ENCODE measurements at places on chromosomes 13 and 19.
A peak's percentile ranks its signal among the peaks of the same experiment; 100 is the strongest.

DNA sequence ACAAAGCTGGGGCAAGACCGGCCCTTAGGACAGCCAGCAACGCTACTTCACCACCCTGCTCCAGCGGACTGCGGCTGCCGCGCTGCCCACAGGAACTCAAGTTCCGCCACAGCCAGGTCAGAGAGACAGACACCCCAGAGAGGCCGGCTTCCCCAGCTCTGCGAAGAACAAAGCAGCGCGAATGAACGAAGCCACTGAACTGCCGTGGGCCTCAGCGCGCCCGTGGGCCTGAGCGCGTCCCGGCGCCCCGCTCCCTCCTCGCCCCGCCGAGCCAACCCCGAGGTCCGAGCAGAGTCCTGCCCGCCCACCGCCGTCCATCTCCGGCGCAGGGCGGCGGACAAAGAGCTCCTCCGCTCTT, 158.4 kb downstream of the RNF17 start:
- no peak for DNase-seq

DNA sequence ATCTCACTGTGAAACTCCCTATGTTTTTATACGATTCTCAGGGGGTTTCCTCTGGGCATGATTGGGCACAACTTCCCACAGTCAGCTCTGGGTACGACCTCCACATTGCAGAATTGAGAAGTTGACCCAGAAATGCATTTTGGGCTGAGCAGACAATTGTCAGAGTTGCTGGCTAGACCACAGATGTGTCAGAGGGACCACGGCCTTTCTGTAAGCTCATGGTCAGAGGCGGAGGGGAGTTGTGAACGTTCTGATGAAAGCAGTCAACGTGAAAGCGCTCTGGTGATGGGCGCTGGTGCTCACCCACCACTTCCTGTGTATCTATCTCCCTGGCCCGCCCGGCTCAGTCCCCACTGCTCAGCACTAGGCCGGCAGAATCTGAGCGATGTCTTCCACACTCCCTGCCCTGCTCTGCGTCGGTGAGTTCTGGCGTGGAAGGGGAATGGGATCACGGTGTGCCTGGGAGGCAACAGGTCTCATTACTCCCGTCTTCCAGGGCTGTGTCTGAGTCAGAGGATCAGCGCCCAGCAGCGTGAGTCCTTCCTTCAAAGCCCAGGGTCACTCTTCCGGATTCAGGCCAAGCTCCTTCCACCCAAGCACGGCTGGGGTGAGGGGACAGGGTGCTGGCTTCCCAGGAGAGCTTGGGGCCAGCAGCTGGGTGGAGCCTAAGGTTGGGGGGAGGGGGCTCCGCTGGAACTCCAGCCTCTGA, at the start of gene NCR1:
Gene NCR1 (plus strand): TSS at position 346 of the 709 bp plus-strand sequence. CDS start 40 bp downstream, at position 386.
- peak; percentile 23 for DNase-seq

- DNase-seq, result no peak
Measured at GRCh38 chr19:30666301-30666803, 294.2 kb downstream of the ZNF536 start.

GRCh38 chr19:3401004-3401768, 34.8 kb downstream of the NFIC start:
- no peak for DNase-seq

GRCh38 chr19:40808021-40808325, 9.0 kb downstream of the EGLN2 start:
- DNase-seq, result no peak

GRCh38 chr19:5950741-5951140, 27.2 kb downstream of the RANBP3 start:
- no peak for DNase-seq

DNA sequence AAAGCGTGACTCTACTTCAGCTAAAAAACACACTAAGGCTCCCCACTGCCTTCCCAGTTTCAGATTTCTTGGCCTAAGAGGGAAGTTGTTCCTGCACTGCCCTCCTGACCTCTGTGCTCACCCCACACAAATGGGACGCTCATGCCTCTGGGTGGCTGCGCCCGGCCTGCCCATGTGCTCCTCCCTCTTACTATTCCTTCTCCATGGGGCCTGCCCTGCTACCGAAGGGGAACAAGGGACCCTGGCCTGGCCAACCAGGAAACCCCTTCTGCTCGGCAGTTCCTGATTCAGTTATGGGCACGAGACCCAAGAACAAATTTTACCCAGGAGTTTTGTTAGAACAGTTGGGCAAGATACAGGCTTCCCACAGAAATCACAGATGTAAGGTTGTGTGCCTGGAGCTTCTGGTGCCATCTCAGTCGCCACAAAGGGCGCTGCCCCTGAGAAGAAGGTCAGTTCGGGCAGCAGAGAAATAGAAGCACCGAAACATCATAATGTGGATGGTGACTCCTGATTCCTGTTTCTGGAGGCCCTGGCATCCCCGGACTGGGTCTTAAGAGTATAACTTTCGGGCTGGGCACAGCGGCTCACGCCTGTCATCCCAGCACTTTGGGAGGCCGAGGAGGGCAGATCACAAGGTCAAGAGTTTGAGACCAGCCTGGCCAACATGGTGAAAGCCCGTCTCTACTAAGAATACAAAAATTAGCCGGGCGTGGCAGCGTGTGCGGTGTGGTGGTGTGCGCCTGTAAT, 5.4 kb upstream of the PLPP2 start:
- DNase-seq, result no peak

DNA sequence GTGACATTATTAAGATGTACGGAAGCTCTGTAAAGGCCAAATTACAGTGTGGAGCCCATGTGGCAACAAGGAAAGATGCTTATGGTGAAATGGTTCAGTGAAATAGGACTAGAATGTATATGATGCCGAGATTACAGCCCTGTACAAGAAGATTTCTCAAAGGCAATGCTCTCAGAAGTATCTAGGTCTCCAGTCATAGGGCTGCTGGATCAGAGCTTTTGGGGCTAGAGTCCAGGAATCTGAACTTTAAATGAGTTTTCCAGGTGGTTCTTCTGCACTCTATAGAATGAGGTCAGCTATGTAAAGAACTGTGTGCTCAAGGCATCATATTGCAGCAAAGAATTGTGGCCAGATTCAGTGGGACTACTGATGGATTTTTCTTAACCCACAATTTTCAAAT, 75.4 kb upstream of the STK24 start:
- no peak for DNase-seq

DNA sequence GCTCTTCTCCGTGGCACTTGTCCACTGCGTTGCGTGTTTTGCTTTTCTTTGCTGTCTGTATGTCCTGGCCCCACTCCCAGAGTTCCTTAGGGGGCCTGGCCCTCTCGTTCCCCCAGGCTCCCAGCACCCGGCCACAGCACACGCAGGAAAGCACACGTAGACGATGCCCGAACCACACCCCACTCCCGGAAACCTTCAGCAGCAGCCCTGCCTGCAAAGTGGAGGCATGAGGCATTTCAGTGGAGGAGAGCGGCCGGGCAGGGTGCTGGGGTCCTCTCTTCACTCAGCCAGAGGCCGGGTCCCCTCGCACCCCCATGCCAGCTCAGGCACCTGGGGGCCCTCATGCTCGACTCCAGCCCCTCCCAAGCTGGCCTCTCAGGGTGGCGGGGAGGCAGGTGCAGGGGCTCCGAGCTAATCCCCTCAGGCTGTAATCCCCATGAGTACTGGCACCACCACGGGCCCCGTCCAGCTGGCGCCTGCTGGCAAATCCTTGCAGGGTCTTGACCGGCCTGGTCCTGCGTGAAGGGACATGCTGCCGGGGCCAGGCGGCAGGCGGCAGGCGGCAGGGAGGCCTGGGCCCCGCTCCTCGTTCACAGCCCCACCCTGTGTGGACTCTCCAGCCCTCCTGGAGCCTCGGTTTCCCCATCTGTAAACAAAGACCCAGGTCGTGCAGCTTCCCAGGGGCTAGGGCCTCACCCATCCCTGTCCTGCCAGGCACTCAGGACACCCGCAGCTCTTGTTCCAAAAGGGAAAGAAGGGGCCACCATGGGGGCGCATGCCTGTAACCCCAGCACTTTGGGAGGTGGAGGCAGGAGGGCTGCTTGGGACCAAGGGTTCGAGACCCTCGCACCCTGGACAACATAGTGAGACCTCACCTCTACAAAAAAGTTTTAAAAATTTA, 7.0 kb downstream of the PIP5K1C start:
- no peak for DNase-seq

DNA sequence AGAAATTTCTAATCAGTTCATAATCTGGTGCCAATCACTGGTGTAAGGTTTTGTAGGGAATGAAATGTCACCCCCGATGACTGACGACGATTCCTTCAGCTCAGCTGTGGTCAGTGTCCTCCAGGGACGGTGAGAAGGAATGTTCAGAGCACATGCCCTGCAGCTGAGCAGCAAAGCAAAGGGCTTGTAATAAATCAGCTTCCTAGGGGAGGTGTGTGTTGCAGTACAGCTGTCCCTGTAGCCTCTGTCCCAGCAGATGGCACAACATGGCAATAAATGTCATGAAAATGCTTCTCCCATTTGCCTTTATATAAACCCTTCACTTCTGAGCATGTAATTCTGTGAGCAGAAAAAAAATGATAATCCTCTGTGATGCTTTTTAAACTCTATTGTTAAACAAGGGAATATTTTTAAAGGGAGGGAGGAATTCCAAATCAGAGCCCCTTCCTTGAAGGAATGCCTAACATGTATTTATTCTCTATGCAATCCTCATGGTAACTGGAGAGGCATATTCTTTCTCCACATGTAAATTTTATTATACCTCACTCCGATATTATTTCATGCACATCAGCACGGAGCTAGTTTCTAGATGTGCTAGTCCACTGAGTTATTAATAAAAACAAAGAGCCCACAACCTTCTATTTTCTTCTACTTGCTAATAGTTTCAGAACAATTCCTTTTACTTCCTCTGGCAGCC, 102.5 kb downstream of the FAM216B start:
- DNase-seq, result no peak

DNA sequence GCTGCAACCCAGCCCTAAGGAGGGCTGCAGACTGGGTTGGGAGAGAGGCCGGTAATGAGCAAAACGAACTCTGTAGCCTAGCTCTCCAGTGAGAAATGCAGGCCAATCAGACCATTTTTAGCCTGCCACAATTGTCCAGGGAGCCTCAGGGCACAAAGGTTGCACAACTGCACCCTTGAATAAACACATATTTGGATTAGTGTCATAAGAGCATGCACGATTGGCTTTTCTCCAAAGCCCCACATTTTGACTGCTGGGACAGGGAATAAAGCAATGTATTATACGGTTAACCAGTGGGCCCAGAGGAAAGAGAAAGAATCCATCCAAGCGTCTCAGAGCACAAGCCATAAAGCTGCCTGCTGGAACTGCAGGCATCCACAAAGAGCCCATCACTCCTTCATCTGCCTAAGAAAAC, 729.4 kb upstream of the SGCG start:
- no peak for DNase-seq

DNA sequence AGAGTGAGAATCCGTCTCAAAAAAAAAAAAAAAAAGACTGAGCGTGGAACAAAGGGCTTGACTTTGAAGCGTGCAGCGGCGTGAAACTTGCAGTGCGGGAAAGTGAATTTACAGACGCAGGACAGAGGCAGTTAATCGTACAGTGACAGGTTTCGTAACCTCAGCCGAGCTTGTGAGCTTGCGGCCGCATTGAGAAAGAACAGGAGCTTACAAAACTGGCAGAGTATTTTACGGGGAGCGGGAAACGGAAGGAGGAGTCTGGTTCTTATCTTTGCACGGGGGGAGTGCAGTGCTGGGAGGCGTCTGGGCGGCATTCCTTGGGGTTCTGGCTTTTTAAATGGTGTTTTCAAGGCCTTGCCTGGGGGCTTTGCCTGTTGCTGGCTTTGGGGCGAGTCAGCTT, 6.0 kb upstream of the BSG start:
- DNase-seq, result no peak

GRCh38 chr19:35267353-35267817, 1.4 kb upstream of the USF2 start:
- DNase-seq, result peak; percentile 29

GRCh38 chr13:27905650-27906049, 14.2 kb upstream of the PDX1 start:
- no peak for DNase-seq

- DNase-seq, result no peak
Measured at GRCh38 chr19:10074153-10074552, 12.0 kb upstream of the SHFL start.

GRCh38 chr13:40758811-40759210, 12.2 kb downstream of the MRPS31 start:
- DNase-seq, result no peak

DNA sequence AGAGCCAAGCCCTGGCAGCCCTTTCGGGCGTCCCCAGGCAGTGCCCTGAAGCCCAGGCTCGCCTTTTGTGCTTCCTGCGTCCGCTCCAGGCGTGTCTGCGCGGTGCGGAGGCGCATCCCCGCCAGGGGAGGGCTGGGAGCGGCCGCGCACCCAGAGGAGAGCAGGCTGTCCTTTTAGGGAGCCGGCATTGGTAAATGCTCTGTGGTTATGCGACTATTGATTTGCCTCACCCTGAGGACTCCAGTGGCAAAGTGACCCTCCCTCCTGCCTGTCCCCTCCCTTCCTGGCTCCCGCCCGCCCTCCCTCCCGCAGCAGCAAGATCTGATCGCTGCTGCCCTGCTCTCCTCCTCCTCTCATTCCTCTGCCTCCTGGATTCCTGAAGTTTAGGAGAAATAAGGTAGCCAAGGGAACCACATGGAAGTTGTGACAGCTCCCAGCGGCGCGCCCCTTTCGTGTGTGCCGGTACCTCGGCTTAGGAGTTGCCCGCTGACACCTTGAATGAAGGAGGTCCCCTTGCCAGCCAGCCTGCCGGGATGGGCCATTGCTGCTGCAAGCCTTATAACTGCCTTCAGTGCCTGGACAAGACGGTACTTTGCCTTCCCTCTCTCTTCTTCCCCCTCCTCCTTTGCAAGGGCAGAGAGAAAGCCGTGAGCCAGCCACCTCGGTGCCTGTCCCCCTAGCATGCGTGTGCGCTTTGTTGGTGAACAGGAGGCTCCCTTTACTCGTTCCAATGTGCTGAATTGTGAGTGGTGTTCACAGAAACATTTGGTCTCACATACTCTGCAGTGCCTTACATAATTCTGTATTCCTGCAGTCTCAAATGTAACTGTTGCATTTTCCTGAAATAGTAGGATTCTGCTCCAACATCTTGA, 166.9 kb downstream of the SLC7A1 start:
- DNase-seq, result no peak

GRCh38 chr19:40596608-40597328, 4.4 kb upstream of the LTBP4 start:
- DNase-seq, result no peak

DNA sequence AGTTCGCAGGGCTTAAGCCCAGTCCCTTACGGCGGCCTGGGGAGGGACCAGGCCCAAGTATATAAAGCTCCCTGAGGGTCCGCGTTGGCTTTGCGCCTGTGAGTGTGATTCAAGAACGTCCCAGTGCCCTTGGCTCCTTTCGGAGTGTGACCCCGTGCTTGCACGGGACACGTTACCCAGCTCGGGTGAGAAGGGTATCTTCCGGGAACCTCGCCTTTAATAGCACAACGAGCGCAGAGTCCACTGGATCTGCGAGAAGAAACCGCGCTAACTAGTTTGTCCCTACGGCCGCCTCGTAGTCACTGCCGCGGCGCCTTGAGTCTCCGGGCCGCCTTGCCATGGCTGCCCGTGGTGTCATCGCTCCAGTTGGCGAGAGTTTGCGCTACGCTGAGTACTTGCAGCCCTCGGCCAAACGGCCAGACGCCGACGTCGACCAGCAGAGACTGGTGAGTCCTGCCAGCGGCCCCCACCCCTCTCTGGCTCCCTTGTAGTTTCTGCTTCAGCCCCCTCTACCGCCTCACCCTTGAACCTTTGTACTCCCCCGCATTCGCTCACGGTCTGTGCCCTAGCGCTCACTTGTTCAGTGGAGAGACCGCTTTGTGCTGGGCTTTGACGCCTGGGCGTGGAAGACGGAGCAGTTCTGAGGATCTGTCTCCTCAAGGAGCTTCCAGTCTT, at the start of gene DNAJC15:
Gene DNAJC15 (plus strand): TSS at position 298 of the 675 bp plus-strand sequence. CDS start 41 bp downstream, at position 339.
- peak; percentile 64 for DNase-seq

GRCh38 chr19:4396949-4397783, 3.2 kb downstream of the SH3GL1 start:
- DNase-seq, result no peak
